CD8-positive, alpha-beta T cell (primary cell): ENCODE measurements at places on chromosomes 6 and 20. TPM values are rescaled to one million over a fixed set of nuclear protein-coding genes. Genes with fewer than 3 reads are reported as not detected.

The NELFCD gene
- total RNA-seq, result 101 TPM

The RIPOR3 gene
- not detected for total RNA-seq

The POU5F1 gene
- not detected for total RNA-seq

The SNTA1 gene
- total RNA-seq, result 3.9 TPM

The ZFP57 gene
- not detected for total RNA-seq

The CCDC170 gene
- total RNA-seq, result not detected

The THBS2 gene
- not detected for total RNA-seq

The ARMH2 gene
- total RNA-seq, result 0.44 TPM

The LAMA2 gene
- total RNA-seq, result not detected
